ENCODE measurements at places on chromosomes 11 and 22.

GRCh38 chr11:45048313-45048841 lies 97.7 kb upstream of the TP53I11 start:
- DNase-seq = no peak

DNA sequence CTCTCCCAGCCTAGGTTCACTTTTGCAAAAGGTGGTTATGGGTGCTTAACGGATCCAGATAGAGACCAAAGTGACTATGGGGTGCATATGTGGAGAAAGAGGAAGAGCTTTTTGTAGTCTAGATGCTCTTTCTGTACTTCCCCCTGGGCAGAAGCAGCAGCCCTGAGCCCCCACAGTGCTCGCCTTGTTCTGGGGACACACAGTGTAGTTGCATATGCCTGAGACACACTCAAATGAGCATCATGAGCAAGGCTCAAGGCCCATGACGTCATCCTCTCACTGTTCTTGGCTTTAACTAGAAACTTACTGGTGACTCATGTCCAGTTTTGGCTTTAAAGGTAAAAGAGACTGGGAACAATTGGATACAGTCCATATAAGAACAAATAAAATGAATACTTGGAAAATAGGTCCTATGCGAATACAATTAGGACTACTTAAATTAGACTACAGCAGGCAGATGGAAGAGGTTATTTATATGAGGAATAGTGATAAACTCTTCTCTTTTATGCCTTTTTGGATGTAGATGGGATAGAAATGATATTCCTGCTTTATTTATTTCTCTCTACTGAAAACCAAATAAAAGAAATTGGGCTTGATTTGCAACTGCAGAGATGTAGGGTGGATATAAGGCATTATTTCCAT lies 20.1 kb upstream of the PEX26 start:
- DNase-seq = no peak

DNA sequence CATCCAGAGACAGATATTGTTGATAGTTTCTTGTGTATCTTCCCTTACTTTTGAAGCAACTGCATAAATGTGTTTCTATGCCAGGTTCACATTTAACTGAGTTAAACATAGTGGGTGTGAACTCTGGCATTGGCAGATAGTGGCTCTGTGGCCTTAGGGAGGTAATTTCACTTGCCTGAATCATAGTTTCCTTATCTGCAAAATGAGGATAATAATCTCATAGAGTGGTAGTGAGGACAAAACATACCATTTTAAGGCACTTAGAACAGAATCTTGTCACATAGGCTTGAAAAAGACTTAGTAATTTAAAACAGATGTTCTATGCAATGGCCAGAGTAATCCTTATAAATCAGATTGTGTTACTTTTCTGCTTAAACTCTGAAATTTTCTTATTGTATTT lies 56.4 kb upstream of the SYN3 start:
- no peak for DNase-seq

DNA sequence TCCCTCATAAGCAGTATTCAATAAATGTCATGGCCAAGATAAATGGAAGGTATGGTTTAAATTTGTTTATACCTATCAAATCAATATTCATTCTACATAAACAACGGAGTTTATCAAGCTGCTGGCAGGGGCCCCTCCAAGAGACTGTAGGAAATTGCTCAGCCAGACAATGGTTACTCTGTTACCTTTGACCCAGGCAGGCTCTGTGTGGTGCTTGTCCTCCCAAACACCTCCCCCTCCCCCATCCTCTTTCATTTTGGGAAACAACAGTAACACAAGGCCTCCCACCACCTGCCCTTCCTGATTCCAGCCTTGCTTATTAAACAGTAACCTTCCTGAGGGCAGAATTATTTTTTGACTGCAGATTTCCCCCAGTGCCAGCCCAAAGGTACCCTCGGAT lies 10.5 kb upstream of the ZBTB16 start:
- DNase-seq = no peak

GRCh38 chr11:62401356-62401755 lies 17.5 kb upstream of the SCGB1A1 start:
- no peak for DNase-seq

- DNase-seq = no peak
These were observed 15.7 kb upstream of the MYEOV start for GRCh38 chr11:69278091-69278867.

DNA sequence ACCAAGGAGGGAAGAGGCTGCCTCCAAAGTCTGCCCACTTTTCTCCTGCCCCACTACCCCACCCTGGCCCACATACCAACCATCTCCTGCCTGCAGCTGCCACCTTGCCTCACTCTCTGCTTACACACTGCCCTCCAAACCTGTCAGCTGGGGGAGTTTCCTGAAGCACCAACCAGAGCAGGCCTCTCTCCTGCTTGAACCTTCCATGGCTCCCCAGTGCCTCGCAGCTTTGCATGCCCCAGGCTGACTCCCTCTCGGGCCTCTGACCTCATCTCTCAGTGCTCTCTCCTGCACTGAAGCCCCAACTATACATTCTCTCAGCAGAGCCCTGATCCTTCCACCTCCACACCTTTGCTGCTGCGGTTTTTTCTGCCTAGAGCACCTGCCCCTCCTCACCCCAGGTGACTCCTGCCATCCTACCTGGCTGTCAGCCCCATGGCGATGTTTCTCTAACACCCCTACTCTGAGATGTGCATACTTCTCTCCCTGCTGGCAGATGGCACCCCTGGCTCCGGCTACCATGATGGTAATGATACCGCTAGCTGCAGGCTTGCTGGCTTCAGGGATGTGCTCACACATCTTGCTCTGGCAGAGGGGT lies 43.5 kb downstream of the MN1 start:
- no peak for DNase-seq

GRCh38 chr22:37419969-37420685 lies 7.2 kb downstream of the ELFN2 start:
- peak; percentile 76 for DNase-seq

GRCh38 chr11:3202759-3203158 lies 15.9 kb downstream of the MRGPRG start:
- no peak for DNase-seq

GRCh38 chr11:36141196-36141953 lies 147.8 kb downstream of the COMMD9 start:
- no peak for DNase-seq

DNA sequence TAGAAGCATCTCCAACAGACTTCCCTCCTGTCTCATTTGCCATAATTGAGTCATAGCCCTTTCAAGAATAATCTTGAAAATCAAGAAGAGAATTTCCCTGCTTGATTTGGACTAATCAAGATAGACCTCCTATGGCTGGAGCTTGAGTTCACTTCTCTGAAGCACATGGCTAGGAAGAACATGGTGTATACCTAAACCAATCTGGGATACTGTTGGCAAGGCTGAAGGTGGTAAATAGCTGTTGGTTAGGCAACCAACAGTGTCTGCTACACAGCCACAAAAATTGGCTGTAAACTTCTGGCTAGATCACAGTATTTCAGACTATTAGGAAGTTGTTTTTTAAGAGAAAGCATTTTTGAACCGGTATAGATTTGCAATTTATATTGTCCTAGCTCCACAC lies 4.9 kb downstream of the CRYAB start:
- DNase-seq = no peak

DNA sequence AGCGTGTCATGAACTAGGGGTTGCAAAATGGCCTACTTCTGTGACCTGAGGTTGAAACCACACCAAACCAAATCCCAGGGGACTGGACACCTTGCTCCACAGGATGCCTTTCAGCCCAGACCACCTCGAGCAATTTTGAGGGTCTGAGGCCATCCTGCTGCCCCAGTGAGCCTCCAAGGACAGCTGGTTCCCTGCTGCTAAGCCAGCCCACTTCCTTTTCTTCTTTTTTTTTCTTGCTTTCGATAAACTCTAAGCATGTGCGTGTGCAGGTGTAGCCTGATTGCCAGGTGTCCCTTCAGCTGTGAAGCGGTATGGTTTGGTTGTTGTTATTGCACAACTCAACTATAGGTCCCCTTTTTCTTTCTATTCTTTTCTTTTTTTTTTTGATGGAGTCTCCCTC lies 2.7 kb downstream of the CRYBB1 start:
- no peak for DNase-seq

DNA sequence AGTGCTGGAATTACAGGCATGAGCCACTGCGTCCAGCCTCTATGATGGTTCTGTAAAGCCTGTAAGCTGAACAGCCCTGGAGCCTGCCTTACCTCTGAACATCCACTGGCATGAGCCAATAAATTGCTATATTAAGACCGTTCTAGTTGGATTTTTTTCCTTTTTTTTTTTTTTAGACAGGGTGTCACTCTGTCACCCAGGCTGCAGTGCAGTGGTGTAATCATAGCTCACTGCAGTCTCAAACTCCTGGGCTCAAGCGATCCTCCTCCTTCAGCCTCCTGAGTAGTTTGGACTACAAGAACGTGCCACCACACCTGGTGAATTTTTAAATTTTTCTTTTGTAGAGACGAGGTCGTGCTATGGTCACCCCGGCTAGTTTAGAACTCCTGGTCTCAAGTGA lies 26.2 kb upstream of the CLDN5 start:
- DNase-seq = no peak

- DNase-seq = no peak
These were observed 1.9 kb downstream of the TIRAP start for GRCh38 chr11:126284829-126285228.

GRCh38 chr11:46903846-46904245 lies 14.5 kb downstream of the LRP4 start:
- DNase-seq = no peak

DNA sequence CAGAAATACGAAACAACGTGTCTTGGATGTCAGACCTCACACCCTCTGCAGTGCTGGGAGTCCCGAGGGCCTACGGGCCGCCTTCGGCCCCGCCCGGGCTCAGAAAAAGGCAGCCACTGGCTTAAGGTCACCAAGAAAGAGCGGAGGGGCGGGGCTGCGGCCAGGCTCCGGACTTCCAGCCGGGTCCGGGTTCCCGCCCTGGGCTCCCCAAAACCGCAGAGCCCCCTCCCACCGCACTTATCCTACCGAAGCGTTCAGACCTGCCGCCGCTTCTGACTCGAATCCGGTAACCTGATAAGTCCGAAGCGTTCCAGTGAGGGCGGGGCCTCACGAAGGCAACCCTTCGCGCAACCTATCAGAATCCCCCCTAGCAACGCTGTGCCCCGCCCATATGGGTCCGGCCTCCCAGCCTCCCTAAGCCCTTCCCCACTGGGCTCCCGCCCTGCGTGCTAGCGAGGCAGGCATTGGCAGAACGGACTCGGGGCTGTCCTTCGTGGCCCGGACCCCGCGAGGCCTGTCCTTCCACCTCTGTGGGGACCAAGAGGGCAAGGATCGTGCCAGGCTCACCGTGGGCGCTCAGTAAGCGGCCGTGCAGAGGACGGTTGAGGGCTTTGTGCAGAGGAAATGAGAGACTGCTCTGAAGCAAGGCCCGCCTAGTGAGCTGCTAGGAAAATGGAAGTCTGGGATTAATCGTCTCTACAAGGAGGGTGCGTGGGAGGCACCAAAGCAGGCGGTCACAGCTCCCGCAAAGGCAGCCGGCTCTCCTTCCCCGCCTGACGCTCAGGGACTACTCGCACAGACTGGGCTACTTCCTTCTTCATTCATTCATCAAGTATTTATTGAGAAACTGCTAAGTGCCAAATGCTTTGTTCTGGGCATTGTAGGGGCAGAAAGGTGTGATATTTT lies at the start of gene NAGA:
TSS of gene NAGA (minus strand) at position 296 of the 906 bp plus-strand sequence. CDS start 515 bp downstream, outside the sequence.
- peak; percentile 96 for DNase-seq

DNA sequence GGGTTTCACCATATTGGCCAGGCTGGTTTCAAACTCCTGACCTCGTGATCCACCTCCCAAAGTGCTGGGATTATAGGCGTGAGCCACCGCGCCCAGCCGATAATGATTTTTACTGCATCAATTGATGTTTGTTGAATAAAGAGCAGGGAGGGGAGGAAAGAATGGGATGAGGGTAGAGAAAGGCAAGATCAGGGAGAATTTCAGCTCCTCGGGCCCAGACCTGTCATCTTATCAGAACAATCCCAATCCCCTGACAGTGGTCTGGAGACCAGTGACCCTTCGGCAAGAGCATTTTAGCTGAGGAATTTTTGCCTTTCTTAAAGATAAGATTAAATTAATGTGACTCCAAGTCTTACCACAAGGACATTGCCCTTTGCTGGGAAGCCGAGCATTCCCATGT lies 15.0 kb upstream of the ANO1 start:
- peak; percentile 16 for DNase-seq

GRCh38 chr11:103608566-103608965 lies 427.9 kb upstream of the DDI1 start:
- no peak for DNase-seq

GRCh38 chr11:130413405-130414106 lies 14.9 kb downstream of the ADAMTS8 start:
- no peak for DNase-seq

GRCh38 chr11:2542406-2542805 lies 97.6 kb downstream of the KCNQ1 start:
- no peak for DNase-seq

DNA sequence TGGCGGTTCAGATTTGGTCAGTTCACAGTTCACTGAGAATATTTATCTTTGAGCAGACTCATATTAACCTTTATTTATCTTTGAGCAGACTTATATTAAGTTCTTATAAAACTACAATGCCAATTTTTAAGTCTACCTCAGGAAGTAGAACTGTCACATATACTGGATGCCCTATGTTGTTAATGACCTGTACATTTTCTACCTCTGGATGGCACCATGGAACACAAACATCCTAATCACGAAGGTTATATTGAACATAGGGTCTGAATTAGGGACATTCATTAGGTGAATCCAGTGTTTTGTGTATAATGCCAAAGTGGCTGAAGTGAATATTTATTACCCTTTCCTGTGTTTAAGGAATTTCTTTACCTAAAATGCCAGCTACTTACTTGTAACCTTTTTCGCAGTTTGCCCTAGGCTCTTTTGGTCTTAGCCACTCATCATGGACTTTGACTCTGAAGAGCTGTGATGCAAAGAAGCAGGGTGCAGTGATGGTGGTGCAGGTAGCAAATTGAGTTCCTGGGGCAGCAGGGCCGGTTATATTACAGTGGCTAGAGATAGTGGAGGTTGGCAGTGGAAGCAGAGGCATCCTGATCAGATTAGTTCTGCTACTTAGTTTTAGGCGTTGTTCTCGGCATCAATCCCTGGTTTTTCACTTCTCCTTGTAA lies 71.8 kb downstream of the STIM1 start:
- DNase-seq = no peak

DNA sequence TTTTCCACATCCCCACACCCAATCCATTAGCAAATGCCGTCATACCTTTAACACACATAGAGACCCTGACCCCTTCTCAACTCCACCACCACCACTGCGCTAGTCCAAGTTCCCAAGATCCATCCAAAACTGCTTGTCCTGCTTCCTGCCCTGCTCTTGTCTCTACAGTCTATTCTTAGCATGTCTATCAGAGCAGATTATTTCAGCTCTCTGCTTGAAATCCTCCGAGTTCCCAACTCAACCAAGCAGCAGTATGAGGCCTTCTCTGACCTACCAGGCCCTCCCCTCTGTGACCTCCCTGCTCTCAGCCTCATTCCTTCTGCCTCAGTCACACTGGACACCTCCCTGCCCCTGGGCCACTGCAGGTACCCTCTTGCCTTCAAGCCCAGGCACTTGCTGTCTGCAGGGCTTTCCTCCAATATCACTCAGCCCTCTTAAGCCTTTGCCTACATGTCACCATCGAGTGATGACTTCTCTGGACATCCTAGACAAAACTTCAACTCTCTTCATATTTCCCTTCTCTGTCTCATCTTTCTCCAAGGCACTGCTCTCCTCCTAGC lies 134.6 kb downstream of the SPATA19 start:
- peak; percentile 40 for DNase-seq
